ENCODE measurements at places on chromosomes 2 and 18.

- no peak for DNase-seq
Measured at GRCh38 chr18:54210463-54210862, 14.0 kb downstream of the MBD2 start.

DNA sequence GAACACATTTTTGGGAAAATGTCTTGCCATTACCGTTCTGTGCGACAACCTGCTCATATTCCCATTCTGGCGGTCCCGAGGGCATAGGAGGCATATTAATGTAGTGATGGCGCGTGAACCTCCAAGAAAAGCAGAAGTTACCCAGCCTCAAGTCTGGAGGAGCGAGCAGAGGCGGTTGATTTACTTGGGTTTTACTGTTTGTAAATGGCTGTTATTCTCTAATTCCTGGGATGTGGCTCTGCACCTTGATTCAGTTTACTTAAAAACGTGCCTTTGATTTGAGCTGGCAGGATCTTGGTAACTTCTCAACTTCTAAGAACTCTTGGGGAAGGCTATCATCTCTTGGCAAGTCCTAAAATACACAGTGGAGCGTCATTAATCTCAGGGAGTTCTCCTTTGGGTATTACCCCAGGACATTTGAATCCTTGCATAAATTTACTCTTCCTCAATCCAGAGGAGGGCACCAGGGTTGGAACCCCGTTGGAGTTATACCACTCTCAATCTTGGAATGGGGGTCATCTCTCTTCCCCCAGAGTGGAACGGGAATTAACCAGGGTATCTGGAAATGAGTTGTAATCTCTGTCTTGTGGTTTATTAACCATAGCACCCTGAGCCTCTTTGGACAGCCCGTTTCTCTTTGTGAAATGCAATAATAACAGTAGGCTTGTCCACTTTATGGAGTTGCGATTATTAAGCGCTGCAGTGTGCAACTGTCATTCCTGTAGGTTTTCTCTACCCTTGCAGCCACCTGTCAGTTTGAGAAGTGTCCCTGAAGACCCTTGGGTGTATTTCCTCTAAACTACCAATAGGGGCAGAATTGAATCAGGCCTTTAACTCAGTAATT, 2.1 kb downstream of the HK2 start:
- DNase-seq, result no peak

DNA sequence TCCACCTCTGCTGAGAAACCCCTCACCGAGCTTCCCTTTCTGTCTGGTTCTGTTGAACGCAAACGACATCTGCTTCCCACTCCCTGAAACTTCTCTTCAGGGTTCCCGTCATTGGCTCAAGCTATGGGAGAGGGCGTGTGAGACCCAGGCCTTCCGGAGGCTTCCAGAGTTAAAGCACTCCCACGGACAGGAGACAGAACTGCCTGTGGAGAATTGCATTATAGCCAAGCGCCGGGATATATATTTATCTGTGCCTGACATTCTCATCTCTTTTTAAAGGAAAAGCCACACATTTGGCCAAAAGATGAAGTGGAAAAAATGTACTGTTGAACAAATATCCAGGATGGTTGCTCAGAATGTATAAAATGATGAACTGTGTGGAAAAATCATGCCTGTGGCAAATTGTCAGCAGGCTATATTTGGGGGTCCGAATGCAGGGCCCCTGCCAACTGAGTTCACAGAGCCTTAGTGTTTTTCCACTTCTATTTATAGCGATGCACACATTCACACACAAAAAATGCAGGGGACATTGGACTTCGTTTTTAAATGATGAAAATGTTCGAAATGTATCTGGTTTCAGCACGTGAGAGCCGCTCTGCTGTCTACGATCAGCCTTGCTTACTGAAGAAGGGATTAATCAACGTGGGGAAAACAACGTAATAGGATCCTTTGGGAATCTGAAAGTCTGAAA, 59.5 kb downstream of the E2F6 start:
- DNase-seq, result no peak

DNA sequence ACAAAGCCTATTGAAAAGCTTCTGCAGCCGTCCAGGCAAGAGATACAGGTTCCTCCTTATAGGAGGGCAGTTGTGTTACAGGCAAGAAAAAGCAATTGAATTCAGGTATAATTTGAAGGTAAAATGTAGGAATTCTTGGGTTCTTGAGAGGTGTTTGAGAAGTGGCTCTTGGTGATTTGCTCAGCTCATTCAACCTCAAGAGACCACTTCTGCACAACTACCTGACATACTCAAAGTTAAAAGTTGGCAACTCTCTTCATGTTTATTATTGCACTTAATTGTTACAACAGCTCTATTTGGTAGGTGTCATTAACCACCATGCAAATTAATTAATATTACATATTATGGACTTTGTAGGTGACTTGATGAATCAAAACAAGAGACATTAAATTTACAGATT, 753.2 kb downstream of the ADCYAP1 start:
- DNase-seq, result no peak

GRCh38 chr18:59090966-59091603, 48.6 kb upstream of the SEC11C start:
- DNase-seq, result no peak

GRCh38 chr2:177434475-177434874, 41.9 kb downstream of the AGPS start:
- no peak for DNase-seq

Measured in CD4-positive, alpha-beta T cell (primary cell).